ENCODE measurements at places on chromosomes 16 and 17. TPM values are rescaled to one million over a fixed set of nuclear protein-coding genes. Genes with fewer than 3 reads are reported as not detected.

DNA sequence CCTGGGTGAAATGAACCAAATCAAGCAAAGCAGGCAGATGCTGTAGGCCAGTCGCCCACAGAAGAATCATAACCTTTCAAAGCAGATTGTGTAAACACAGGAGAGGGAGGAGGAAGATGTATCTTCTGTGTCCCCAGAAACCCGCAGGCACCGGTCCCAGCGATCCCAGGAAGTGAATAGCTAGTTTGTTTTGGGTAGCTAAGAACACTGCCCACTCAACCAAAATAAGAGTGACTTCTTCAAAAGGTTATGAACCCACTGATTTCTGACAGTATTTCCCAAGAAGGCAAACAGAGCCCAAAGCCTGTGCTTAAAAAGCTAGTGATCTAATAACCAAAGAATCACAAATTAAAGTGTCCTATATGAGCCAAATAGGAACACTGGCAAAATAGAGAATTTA lies 67.8 kb downstream of the GRIN2A start:
- H3K4me1 ChIP-seq: no peaks in the 10 kb centered on the region
- no peak overlapping the region for H3K27ac ChIP-seq
- no peaks in the 10 kb centered on the region for H3K27me3 ChIP-seq
- no peaks in the 10 kb centered on the region for H3K36me3 ChIP-seq
- no peak for DNase-seq

GRCh38 chr16:27843800-27844199 lies 219.7 kb downstream of the GSG1L start:
- no peak overlapping the region for H3K27ac ChIP-seq
- no peaks in the 10 kb centered on the region for H3K36me3 ChIP-seq
- H3K4me1 ChIP-seq: peaks cover 7% of the 10 kb centered on the region
- H3K4me3 ChIP-seq: no peak overlapping the region

DNA sequence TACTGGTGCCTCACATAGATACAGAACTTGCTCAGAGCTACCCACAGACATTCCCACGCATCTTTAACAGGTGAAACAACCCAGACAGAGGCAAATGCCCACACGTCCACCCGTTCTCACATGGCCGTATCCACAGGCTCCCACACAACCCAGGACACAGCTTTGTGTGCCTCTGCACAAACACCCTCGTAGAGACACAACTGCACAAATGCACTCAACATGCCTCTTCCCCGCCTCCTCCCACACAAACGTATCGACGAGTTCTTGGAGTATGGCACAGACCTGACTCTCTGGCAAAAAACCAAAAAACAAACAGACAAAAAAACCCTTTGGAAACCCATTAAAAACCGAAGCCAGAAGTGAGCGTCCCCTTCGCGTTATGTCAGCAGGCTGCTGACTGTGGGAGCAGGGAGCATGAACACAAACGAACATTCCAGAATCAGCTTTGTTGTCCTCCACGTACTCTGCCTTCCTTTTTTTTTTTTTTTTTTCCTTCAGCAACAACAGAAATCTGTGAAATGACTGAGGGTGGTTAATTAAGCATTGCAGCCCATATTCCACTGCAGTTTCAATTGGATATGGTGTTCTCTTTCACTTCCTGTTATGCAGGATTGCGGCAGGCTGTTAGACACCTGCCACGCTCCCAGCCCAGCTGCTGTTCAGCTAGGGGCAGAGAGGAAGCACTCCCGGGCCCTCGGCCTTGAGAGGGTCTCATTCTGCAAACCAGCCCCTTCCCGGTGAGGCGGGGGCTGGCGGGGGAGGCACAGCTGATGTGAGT lies 313.7 kb downstream of the MAF start:
- no peak overlapping the region for H3K27ac ChIP-seq
- no peaks in the 10 kb centered on the region for H3K36me3 ChIP-seq
- DNase-seq: no peak
- peaks cover 12% of the 10 kb centered on the region for H3K4me1 ChIP-seq

DNA sequence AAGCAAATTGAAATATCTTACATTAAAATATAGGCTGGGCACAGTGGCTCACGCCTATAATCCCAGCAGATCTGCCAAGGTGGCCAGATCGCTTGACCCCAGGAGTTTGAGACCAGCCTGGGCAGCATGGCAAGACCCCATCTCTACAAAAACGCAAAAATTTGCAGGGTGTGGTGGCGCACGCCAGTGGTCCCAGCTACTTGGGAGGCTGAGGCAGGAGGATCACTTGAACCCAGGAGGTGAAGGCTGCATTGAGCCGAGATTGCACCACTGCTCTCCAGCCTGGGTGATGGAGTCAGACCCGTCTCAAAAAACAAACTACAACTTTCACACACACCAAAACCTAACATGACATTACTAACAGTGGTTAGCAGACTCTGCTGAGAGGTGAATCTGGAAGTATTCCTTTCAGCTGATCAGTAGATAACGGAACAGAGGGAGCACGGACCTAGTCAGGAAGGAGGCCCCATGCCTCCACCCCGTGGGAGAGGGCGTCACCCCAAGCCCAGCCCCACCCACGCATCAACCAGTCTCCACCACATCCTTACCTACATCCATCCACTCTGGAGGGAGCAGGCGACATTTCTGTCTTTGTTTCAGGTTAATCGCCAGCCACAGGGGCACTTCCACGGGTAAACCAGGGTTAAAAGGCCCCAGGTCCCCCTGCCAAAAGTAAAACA lies 1.7 kb downstream of the GINS2 start:
- H3K4me3 ChIP-seq: peak overlapping the region; percentile 36
- H3K4me1 ChIP-seq: no peaks in the 10 kb centered on the region
- no peak overlapping the region for H3K27ac ChIP-seq
- no peak for DNase-seq
- H3K27me3 ChIP-seq: peaks cover 7% of the 10 kb centered on the region

DNA sequence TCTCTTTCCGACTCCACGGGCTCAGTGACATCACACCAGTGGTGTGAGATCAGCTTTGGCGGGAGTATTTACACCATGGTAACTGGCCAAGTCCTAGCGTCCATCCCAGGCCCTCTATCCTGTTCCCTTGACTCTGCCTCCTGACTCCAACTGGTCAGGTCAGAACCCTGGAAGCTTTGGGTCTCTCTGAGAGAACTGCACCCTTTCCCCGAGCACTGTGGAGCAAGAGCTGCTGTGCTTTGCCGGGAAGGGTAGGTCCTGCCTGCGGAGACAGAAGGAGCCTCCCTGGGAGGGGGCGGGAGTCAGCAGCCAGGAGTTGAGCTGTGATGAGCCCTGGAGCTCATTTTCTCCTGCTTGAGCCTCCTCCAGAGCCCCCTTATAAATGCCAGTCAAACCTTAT lies 212.1 kb upstream of the TNRC6C start:
- H3K4me3 ChIP-seq: no peak overlapping the region
- H3K4me1 ChIP-seq: no peaks in the 10 kb centered on the region

GRCh38 chr16:51508490-51509212 lies 357.6 kb upstream of the SALL1 start:
- no peak overlapping the region for H3K27ac ChIP-seq
- peaks cover 3% of the 10 kb centered on the region for H3K27me3 ChIP-seq
- H3K4me3 ChIP-seq: no peak overlapping the region
- H3K4me1 ChIP-seq: no peaks in the 10 kb centered on the region
- H3K36me3 ChIP-seq: no peaks in the 10 kb centered on the region

DNA sequence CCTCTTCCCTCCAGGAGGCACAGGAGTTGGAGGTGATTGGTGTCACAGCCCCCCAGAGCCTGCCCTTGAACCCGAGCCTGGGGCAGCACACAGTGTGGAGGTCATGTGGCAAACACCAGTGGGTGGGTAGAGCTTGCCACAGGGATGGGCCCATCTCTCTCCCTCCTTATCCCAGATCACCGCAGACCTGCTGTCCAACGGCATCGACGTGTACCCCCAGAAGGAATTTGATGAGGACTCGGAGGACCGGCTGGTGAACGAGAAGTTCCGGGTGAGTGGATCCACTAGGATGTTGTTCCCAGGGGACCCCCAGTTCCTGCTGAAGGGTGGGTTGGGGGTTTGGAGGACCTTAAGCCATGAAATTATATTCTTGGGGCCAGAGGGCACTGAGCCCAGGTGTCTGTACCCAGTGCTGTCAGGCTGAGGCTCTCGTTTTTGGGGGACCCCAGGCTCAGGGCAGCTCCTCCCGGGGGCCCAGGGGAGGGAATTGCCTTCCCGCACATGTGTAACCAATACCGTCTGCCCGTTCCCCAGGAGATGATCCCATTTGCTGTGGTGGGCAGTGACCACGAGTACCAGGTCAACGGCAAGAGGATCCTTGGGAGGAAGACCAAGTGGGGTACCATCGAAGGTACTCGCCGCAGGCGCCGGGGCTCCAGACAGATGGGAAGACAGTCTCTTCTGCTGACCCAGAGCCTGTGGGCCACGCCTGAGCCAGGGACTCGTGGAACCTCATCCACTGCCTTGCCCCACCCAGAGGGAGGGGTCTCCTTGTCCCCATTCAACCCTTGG lies 351.9 kb downstream of the SEC14L1 start:
- H3K27ac ChIP-seq: no peak overlapping the region
- peak; percentile 84 for DNase-seq
- peaks cover 20% of the 10 kb centered on the region for H3K36me3 ChIP-seq
- no peak overlapping the region for H3K4me3 ChIP-seq

DNA sequence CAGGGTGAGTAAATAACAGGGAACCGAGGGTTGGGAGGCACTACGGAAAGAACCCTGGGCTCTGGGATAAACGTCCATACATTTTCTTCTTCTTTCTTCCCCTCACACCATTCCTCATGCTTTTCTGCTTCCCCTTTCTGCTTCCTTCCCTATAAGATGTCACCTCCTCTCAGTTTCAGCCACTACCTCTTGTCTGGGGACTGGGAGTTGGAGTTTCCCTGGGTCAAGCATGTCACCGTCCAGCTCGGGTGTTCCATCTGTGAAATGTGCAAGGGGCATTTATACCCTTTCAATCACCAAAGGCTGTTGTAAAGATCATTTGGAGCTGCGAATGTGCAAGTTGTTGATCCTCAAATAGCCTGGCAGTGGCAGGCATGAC lies 17.5 kb upstream of the CCL22 start:
- no peak overlapping the region for H3K27ac ChIP-seq
- peaks cover 29% of the 10 kb centered on the region for H3K4me1 ChIP-seq
- no peak overlapping the region for H3K4me3 ChIP-seq

DNA sequence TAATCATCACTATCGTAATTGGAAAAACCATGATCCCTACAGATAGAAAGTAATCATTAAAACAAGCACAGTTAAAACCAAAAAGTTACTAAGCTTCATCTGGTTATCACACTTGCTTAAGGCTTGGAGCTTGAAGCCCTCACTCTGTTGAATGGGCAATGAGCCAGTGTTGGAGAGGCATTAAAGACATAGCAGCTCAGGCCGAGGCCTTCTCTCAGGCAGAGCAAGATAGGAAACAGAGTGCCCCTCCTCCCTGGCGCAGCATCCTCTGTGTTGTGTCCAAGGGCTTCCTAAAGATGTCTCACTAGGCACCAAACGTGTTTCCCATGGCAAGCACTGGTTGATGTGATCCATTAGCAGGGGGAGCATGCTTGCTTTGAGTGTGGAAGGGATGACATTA lies 34.9 kb upstream of the LGALS9 start:
- H3K36me3 ChIP-seq: peaks cover 32% of the 10 kb centered on the region
- peaks cover 11% of the 10 kb centered on the region for H3K4me1 ChIP-seq
- no peak overlapping the region for H3K4me3 ChIP-seq
- H3K27ac ChIP-seq: no peak overlapping the region

Gene LPO
- total RNA-seq: not detected

- no peaks in the 10 kb centered on the region for H3K36me3 ChIP-seq
- peaks cover 6% of the 10 kb centered on the region for H3K27me3 ChIP-seq
- DNase-seq: no peak
- peak overlapping the region; percentile 38 for H3K27ac ChIP-seq
Measured at GRCh38 chr17:48011405-48012150, 26.0 kb downstream of the COPZ2 start.

DNA sequence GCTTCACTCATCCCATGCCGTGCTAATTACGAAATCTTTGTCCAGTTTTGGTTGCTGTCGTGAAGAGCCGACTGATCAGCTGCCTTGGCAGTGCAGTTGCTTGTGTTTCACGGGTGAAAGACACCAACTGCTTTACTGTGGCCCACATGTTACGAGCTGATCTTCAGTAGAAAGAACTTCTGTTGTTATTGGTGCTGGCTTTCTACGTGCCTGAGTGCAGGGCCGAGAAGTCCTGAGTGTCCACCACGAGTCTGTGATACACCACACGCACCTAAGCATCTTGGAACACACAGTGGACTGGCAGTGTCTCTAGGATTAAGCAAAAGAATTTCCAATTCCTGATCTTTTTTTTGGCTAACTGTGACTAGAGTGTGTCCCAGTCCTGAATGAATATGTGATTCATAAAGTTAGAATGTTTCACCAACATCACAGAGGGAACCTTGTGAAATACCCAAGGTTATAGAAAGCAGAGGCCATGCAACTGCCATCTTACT lies 70.4 kb upstream of the CLEC18A start:
- peaks cover 16% of the 10 kb centered on the region for H3K36me3 ChIP-seq
- H3K27me3 ChIP-seq: no peaks in the 10 kb centered on the region
- H3K4me3 ChIP-seq: no peak overlapping the region
- peak overlapping the region; percentile 37 for H3K27ac ChIP-seq
- DNase-seq: no peak

All from chondrocyte (in vitro differentiated cells).